Stimulated activated CD8-positive, alpha-beta memory T cell treated with anti-CD3 and anti-CD28 coated beads, Interleukin-12 subunit alpha, Interleukin-12 subunit beta, amount 100 ng/mL, for 4 hours (primary cell): ENCODE measurements at places on chromosomes 6 and 20.

GRCh38 chr6:89612121-89612520 is 26.4 kb downstream of the LYRM2 start:
- no peak for DNase-seq

- no peak for DNase-seq
Observed at GRCh38 chr6:65295812-65296211, 411.2 kb downstream of the EYS start.

DNA sequence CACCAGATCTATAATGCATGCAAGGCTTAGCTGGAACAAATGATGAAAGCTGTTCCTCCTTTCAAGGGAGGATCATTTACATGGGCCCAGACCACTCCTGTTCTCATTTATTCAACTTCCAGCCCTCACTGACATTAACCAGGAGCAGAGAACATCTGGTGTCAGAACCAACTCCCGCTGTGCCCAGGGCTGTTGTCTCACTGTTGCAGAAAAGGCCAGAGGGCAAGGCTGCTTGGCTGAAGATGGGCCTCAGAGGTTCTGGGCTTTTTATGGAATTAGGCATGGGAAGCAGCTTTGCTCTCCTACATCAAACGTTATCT is 164.2 kb downstream of the GMPR start:
- DNase-seq, result no peak

DNA sequence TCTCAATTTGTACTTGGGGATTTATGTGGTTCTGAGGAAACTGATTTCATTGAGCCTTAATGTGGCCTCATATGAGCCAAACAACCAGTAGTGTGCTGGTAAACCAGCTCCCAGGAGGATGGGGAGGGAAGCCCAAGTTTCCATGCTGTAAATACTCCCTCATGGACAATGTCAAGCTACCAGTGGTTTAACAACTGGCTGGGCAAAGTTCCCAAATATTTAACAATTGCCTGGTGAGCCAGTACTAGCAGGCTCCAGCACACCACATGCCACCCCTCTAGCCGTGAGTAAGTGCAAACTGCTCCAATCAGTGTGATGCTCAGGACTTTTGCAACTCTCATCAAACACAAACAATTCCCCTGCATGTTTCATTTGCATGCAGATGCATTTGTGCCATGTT is 19.2 kb upstream of the CDKN1A start:
- no peak for DNase-seq

GRCh38 chr20:35171753-35172433 is at the start of gene PROCR:
TSS of gene PROCR (plus strand) at chr20:35172072. CDS start at chr20:35172155, 83 bp downstream.
- DNase-seq, result no peak

DNA sequence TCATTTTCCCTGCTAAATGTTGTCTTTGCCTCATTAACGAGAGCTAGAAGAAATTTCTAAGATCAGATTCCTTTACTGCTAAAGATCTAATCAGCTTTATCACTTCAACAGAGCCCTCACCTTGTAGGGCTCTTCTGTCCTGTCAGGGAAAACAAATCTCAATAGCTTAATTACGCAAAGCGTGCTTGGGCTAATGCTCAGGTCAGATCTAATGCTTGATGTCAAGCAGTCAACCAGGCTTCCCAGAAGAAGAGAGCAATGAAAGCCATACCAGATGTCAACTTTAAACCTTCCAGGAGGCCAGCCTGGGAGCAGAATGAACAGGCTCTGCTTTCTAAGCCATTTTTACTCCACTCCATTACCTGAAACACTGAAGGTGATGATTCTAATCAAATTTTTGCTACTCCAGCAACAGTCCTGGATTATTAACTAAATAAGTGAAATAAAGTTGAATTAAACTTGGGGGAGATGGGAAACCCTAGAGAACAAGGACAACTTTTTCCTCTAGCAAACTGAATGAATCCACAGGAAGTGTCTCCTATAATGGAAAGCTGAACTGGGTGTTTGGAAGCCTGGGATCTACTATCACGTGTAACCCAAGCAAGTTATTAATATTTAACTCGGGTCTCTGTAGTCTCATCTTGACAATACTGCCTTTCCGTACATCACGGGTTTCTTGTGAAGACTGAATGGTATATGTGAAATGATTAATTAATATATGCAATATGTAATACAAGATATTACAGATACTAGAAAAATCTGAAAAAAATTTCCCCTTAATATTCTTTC is 273.7 kb downstream of the PTPRK start:
- DNase-seq, result no peak
